ENCODE measurements at places on chromosomes 13 and 19.

DNA sequence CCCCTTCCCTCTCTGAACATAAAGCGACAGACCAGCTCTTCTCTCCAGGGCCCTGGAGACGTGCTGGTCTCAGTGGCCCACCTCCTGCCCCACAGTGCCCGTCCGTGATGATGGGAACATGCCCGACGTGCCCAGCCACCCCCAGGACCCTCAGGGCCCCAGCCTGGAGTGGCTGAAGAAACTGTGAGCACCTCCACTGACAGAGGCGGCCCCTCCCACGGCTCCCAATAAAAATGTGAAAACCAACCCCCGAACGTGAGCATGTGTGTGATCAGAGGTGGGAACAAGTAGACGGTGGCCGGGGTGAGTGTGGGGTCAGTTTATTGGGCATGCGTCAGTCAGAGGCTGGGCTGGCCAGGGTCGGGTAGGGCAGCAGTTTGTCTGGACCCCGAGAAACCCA is 4.1 kb downstream of the NDUFA3 start:
- DNase-seq, result no peak

GRCh38 chr13:98965325-98965724 is 12.5 kb downstream of the DOCK9 start:
- DNase-seq, result peak; percentile 77

DNA sequence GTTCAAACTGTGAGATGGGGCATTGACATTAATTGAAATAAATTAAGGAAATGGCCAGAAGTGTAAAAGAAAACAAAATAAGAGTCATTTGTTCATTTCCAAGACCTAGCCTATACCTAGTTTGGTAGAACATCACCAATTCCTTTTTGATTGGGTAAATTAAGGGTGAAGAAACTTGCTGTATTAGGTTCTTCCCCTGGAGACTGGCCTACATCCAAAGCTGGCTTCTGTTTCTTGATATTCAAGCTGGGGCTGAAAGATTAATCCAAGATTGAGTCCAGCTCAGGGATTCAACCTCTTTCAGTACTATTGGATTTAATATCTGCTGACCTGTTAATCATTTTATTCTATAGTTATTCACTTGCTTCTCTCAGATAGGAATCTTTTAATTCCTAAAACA is 183.2 kb downstream of the GPC6 start:
- DNase-seq, result no peak

- DNase-seq, result peak; percentile 12
Measured at GRCh38 chr19:40598121-40598917, 2.9 kb upstream of the LTBP4 start.

DNA sequence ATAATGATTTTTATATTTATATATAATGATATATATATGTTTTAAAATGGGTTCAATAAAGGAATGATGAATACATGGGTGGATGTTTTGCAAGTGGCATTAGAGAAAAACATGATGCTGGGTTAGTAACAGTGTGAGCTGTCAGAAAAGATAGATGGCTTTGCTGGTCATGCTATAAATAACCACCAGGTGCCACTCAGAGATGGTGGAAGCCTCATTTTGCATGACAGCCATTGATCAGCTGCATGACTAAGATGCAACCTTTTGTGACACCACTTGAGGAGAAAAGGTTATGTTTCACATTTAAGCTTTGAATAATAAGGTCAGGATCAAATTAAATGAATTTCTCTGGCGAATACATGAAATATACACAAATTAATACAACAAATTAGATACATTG is 737.7 kb downstream of the PCDH9 start:
- DNase-seq, result no peak

GRCh38 chr13:71399631-71400215 is 467.3 kb downstream of the DACH1 start:
- DNase-seq, result no peak

GRCh38 chr19:2949939-2950285 is 5.1 kb upstream of the ZNF77 start:
- DNase-seq, result no peak

DNA sequence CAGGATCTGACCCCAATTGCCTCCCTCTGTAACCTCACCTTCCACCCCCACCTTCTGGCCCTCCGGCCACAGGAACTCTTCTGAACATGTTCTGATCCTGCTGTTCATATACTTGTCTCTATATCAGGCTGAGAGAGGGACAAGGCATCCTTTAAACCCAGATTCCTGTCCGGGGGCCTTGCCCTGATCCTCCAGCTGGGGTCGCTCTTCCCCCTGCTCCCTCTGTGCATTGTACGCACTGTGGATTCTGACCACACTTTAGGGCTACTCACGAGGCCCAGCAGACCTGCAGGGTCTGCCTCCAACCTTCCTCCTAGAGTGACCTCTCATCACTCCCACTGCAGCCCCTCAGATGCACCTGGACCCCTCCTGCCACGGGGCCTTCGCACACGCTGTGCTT is 269.3 kb downstream of the UQCRFS1 start:
- DNase-seq, result no peak
